ENCODE measurements at places on chromosomes 12 and 14.

DNA sequence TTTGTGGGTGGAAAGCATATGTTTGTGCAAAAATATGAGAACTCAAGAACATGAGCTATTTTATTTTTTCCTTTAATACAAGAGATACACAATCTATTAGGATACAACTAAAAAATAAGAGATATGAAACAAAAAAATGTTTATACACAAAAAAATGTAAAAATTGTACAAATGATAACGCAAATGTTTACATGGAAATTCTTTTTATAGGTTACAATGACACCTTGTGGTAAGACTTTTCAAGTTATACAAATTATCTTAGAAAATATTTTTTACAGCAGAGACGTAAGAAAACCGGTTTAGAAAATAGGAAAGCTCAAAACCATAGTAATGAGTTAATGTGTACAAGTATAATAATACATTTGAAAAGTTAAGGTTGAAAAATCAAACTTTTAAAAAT, 25.5 kb downstream of the CEP83 start:
- DNase-seq, result no peak

GRCh38 chr14:21098892-21099595, 589 bp upstream of the ZNF219 start:
- no peak for DNase-seq

GRCh38 chr14:68476212-68477109, 316.4 kb downstream of the ZFP36L1 start:
- no peak for DNase-seq

GRCh38 chr12:107875786-107876185, 101.3 kb downstream of the ASCL4 start:
- DNase-seq, result no peak

Measured in stimulated activated CD4-positive, alpha-beta T cell treated with anti-CD3 and anti-CD28 coated beads, Interleukin-12 subunit alpha, Interleukin-12 subunit beta, amount 100 ng/mL, for 24 hours (primary cell).